ENCODE measurements at places on chromosomes 5 and 9.

GRCh38 chr9:14198841-14199455 lies 115.0 kb downstream of the NFIB start:
- no peak for DNase-seq

DNA sequence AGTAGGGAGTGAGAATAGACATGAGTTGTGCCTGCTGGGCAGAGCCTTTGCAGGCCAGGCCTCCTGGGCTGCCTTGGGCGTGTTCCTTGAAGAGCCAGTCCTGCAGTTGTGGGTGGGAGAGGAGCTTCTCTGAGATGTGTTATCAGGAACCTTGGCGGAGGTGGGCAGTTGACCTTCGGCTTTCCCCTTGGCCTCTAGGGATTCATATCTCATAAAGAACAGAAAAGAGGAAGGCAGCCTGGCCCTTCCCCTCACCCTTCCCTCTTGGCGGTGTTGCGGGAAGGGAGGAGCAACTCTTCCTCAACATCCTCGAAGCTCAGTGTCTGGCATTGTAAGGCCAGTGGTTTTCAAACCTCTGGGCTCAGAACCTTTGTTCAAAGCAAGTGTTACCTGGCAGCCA lies 59.2 kb downstream of the DAPK1 start:
- DNase-seq, result no peak

GRCh38 chr9:114851306-114851705 lies 45.5 kb upstream of the TNFSF15 start:
- DNase-seq, result no peak

DNA sequence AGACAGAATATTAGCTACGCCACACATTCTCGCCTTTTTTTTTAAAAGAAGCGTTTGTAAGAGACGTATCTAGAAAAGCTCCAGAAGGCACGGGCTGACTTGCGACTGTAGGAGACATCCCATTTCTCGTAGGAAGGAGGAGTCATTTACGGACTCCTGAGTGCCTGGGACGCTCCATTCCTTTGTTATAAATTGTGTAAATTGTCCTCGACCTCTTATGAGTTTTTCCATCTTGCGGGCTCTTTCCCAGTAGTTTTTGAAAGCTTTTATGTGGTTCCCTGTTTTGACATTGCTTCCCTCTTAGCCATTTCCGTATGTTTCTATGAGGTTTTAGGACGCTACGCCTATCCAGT lies 1.0 kb downstream of the RABL6 start:
- DNase-seq, result no peak

- DNase-seq, result no peak
These were observed 294.1 kb upstream of the CD180 start for GRCh38 chr5:67490543-67491321.

GRCh38 chr5:164115420-164115819 lies 610.0 kb downstream of the MAT2B start:
- DNase-seq, result no peak

DNA sequence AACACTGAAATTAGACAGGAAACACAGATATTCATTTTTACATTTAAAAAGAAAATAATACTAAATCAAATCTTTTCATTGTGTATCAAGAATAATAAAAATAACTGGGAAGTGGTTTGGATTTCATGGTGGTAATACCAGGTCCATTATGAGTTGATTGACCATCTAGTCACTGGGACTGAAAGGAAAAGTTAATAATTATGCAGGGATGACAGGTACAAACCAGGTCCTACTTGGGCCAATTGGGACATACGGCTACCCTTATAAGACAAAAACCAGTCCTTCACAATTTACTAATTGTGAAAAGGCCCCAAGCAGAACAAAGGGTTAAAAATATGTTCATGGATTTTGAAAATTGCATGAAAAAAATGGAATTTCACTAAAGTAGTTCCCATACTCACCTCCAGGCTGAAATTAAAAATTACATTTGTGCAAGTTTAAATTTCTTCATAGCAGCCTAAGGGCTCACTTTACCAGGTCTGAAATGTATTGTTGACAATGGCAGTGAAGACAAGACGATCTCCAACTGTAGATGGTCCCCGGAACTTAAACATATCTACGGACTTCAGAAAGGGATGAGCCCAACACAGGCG lies 44.1 kb downstream of the ZCCHC9 start:
- DNase-seq, result no peak

- DNase-seq, result no peak
These were observed 45.2 kb downstream of the GCNT4 start for GRCh38 chr5:75006865-75007822.

DNA sequence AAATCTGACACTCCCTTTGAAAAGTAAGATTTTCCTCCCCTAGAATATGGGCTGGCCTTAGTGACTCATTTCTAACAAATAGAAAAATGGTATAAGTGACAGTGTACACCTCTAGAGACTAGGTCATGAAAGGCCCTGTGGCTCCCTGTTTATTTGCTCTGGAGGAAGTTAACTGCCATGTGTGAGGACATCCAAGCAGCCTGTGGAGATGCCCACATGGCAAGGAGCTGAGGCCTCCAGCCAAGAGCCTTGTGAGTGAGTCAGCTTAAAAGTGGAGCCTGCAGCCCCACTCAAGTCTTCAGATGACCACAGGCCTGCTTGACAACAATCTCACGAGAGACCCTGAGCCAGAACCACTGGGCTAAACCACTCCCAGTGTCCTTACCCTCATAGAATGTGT lies 128.1 kb upstream of the LHFPL2 start:
- DNase-seq, result no peak

DNA sequence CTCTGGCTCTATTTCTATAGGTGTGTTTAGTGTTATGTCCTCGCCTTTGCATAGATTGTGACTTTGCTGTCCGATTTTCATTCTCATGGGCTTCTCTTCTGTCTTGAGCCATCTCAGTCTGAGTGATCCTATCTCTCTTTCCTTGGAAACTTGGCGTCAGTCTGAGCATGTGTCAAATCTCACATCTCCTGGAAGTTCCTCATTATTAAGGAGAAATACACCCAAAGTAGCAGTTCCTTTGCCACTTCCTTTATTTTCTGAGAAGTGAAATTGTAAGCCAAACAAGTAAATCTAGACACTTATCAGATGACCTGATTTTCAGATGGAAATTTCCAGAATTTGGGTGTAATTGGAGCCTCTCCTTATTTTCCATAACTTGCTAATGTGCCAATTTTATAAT lies 126.9 kb upstream of the ANKH start:
- no peak for DNase-seq

- no peak for DNase-seq
These were observed 410.1 kb downstream of the DMRT2 start for GRCh38 chr9:1460143-1460769.

DNA sequence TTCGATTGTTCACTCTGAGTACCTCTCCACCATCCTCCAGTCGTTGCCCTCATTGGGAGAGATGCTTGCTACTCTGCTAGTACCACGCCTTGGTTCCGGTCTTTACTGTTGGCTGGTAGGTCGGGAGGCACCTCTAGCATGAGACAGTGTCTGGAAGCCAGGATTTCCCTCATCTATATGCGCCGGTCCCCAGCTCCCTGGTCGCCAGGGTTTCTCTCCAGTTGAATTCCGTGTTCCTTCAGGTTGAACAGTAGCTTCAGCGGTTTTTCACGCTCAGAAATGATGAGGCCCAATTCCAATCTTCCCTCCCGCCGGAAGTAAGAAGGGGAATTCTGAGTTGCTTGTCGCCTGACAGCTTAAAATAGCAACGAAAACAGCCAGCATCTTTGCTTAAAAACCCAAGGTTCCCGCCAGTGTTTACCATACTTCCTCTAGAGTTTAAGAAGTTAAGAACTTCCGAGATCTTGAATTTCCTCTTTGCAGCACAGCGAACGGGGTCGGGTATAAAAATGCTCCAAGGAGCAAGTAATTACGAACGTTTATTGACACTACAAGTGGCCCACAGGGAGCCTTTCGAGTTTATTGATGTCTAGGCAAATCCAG lies 1.3 kb upstream of the ST8SIA4 start:
- DNase-seq, result no peak

GRCh38 chr5:127079994-127080491 lies 6.7 kb upstream of the C5orf63 start:
- DNase-seq, result no peak

DNA sequence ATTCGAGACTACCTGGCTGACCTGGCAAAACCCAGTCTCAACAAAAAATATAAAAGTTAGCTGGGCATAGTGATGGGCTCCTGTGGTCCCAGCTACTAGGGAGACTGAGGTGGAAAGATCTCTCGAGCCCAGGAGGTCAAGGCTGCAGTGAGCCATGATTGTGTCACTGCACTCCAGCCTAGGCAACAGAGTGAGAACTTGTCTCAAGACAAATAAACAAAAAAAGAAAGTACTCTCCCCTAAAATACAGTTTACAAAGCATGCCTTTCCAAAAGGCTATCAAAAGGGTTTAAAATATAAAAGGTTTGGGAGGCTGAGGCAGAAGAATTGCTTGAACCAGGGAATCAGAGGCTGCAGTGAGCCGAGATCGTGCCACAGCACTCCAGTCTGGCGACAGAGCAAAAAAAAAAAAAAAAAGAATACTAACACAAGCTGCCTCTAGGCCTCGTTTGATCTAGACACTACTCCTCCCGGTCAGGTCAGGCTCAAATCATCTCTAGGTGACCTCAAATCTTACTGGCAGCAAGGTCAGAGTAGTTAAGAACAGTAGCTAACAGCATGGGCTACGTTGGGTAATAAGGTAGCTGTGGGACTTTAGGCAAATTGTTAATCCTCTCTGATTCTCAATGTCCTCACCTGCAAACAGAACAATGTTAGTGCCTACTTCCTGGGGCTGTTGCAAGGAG lies 9.3 kb downstream of the NAIF1 start:
- no peak for DNase-seq

- no peak for DNase-seq
These were observed 225.0 kb downstream of the KCTD16 start for GRCh38 chr5:144395704-144396103.

Measured in activated CD8-positive, alpha-beta memory T cell treated with anti-CD3 and anti-CD28 coated beads for 1 hour (primary cell).